ENCODE measurements at places on chromosomes 6 and 20. TPM values are rescaled to one million over a fixed set of nuclear protein-coding genes. Genes with fewer than 3 reads are reported as not detected.

DNA sequence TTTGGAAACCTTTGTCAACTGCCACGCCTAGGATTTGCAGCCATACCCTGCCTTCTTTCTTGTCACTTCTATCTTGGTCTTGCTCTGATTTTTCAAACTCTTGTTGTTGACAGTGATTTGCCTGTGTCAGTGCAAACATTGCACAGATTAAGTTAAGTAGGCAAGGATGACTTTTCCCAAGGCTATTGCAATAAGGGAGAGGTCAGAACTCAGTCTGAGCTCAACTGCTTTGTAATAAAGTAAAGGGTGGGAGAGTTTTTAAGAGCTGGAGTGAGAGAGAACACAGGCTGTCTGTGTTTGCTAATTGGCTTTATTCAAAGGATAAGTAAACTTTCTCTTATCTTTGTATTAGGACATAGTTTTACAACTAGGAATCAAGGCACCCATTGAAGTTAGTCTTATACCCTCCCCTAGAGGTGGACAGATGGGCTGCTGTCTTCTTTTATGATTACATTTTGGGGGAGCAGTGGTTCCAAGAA, 448.6 kb downstream of the PHF3 start:
- no peak overlapping the region for H3K4me3 ChIP-seq
- H3K4me1 ChIP-seq = no peaks in the 10 kb centered on the region
- no peaks in the 10 kb centered on the region for H3K27me3 ChIP-seq

DNA sequence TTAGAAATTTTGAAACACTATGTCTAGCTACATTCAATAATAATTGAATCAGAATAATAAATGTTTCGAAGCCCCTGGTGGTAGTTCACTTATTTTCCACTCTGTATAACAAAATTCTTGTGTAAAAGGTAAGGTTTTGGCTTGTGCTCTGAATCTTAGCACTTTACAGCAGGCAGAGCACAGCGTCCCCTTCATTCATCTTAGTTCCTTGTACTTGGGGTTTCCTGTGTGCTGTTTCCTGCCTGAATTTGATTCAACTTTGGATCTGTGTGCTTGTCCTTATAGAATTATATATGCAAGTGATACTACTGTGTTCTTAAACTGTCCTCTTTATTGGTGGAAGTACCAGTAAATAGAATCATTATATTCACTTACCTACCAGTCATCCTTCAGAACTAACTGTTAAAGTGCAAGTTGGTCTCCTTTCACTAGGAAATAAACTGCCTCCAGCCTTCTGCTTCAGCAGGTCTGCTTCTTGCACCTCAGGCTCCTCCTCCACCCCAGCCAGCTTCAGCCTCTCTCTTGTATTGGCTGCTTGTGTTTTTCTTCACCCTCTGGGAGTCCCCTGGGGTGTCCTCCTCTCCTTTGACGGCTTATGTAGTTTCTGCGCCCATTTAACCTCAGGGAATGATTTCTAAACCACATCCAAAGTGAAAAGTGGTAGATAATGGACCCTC, 28.8 kb upstream of the TULP4 start:
- H3K27ac ChIP-seq = no peak overlapping the region
- no peaks in the 10 kb centered on the region for H3K27me3 ChIP-seq
- no peak overlapping the region for H3K4me3 ChIP-seq
- H3K36me3 ChIP-seq = no peaks in the 10 kb centered on the region
- DNase-seq = no peak
- H3K4me1 ChIP-seq = no peaks in the 10 kb centered on the region

DNA sequence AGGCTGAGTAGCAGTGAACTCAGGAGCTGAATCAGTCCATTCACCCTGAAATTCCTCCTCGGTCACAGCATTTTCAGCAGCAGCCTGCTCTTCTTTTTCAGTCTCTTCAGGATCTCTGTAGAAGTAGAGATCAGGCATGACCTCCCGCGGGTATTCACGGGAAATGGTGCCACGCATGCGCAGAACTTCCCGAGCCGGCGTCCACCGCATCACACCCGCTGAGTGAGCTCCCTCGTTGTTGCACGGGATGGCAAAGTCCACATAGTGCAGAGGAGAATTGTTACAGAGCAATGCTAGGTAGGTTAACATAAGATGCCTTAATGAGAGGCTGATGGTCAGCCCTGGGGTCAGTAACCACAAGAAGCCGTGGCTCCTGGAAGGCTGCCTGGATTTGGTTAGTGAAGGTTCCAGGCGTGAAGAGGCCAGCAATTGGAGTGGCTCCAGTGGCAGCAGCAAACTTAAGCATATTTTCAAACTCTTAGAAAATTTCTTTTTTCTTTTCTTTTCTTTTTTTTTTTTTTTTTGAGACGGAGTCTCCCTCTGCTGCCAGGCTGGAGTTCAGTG, 113.5 kb upstream of the HDAC2 start:
- H3K27ac ChIP-seq = no peak overlapping the region
- no peaks in the 10 kb centered on the region for H3K36me3 ChIP-seq
- no peaks in the 10 kb centered on the region for H3K4me1 ChIP-seq
- no peak for DNase-seq
- no peaks in the 10 kb centered on the region for H3K27me3 ChIP-seq

- no peak overlapping the region for H3K27ac ChIP-seq
- no peaks in the 10 kb centered on the region for H3K27me3 ChIP-seq
- no peak overlapping the region for H3K4me3 ChIP-seq
- H3K4me1 ChIP-seq = no peaks in the 10 kb centered on the region
These were observed 12.9 kb upstream of the RPS6KA2 start for GRCh38 chr6:166639921-166640320.

DNA sequence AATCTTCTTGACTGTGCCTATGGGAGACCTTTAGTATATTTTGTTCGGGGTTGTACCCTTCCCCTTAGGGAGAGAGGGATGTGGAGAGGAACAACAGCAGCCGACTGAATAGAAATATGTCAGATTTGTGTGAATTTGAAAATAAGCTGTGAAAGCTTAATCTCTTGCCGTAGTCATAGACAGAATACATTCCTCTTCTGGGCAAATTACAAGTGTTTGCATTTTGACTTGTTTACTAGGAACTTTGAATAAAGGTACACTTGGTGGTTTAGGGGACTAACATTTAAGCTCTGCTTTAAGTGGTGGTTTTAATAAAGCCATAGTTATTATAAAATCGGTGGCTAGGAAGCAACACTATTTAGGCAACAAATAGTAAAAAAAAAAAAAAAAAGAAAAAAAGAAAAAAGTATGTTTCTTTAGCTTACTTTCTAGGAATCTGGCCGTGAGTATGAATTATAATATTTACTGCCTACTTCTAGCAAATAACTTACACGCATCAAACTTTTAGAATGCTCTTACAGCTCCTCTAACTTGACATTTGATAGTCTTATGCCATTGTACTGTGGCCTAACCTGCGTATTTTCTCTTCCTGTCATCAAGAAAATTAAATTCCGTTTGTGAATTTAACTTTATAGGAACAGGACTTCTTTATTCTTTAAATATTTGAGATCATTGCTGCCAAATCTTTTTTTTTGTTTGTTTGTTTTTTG, 65.1 kb downstream of the ZBTB2 start:
- peak overlapping the region; percentile 52 for H3K4me3 ChIP-seq
- peaks cover 8% of the 10 kb centered on the region for H3K27me3 ChIP-seq
- no peaks in the 10 kb centered on the region for H3K4me1 ChIP-seq
- no peaks in the 10 kb centered on the region for H3K36me3 ChIP-seq
- H3K27ac ChIP-seq = peak overlapping the region; percentile 21

GRCh38 chr20:39880890-39881289, 808.1 kb downstream of the MAFB start:
- peaks cover 20% of the 10 kb centered on the region for H3K4me1 ChIP-seq
- no peaks in the 10 kb centered on the region for H3K36me3 ChIP-seq
- DNase-seq = no peak
- no peak overlapping the region for H3K27ac ChIP-seq
- H3K27me3 ChIP-seq = no peaks in the 10 kb centered on the region

- peak; percentile 25 for DNase-seq
- H3K4me3 ChIP-seq = no peak overlapping the region
- no peaks in the 10 kb centered on the region for H3K36me3 ChIP-seq
These were observed 243.2 kb downstream of the OGFRL1 start for GRCh38 chr6:71531841-71532240.

- DNase-seq = no peak
- H3K4me1 ChIP-seq = no peaks in the 10 kb centered on the region
- H3K27ac ChIP-seq = no peak overlapping the region
- no peaks in the 10 kb centered on the region for H3K27me3 ChIP-seq
- no peaks in the 10 kb centered on the region for H3K36me3 ChIP-seq
These were observed 51.9 kb downstream of the HIVEP2 start for GRCh38 chr6:142893088-142893487.

Gene ATRN
- total RNA-seq = 46.9 TPM

DNA sequence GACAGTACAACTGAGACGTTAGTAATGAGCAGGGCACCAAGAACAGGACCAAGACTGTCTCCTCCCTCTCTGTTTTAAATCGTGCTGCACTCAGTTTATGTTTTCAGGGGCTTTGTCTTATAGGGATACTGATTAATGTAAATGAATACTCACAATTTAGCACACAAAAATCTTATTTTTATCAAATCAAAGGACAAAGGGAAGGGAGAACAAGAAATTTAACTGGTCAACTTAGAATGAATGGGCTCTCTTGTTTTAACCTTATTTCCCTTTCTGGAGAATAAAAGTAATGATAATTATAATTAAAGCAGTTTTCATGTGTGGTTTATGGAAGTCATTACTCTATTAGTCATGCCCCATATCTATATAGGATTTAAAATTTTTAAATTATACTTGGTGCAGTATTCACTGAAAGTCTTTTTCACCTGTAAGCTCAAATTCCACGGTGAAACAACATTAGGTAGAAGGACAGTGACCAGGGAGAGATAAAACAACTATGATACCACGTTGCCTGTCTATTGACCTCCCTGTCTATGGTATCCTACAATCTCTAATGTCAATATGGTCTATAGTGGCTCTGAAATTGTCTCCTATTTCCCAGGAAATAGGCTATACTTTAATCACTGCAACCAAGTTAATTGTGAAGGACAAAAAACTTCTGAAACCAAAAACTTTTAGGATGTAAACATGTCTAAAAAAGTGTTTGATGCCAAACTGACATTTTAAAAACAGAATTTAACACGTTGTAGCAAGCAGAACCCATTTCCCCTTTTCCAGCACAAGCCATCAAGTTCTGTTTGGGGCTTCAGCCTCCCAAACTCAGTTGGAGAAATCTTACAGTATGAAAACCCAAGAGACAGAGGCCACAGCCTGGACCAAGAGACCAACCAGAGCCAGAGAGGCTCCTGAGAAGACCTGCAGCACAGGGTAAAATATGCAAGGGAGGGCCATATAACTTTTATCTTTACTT, 15.0 kb downstream of the ELOVL5 start:
- H3K4me3 ChIP-seq = no peak overlapping the region
- H3K27me3 ChIP-seq = no peaks in the 10 kb centered on the region
- H3K4me1 ChIP-seq = no peaks in the 10 kb centered on the region
- no peaks in the 10 kb centered on the region for H3K36me3 ChIP-seq

DNA sequence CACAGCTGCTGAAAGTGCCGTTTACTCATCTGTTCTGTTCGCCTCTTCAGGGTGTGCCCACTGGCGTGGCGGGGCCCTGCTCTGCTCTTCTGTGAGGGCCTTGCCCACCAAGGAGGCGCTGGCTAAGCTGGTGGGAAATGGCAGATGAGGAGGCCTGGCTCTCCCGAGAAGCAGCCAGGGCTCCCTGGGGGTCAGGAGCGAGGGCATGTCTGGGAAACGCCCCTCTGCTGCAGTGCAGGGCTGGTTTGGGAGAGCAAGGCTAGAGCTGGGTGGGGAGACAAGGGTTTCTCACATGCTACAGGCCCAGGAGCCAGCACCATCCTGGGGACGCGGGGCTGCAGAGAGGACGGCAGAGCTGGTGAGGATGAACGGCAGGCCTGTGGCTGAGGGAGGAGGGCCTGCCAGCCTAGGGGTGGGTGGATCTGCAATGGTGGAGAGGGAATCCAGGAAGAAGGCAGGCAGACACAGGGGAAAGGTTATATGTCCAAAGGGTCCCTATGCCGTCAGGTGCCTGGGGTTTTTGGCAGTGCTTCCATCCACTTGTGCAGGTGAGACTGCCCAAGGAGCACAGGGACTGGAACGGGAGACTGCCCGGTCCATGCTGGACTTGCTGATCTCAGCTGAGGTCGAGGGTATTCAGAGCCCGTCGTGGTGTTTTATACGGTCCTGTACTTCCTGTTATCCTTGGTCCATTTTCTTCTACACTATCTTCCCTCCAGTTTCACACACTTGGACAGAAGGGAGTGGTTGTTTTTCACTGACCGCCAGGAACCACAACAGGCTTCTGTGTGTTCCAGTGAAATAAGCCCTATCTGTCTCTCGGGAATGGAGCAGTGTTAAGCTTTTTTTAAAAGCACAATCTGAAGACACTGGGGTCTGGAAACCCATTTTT, 119.2 kb downstream of the SYCP2 start:
- H3K27ac ChIP-seq = no peak overlapping the region
- no peaks in the 10 kb centered on the region for H3K36me3 ChIP-seq
- H3K27me3 ChIP-seq = no peaks in the 10 kb centered on the region
- H3K4me1 ChIP-seq = no peaks in the 10 kb centered on the region

DNA sequence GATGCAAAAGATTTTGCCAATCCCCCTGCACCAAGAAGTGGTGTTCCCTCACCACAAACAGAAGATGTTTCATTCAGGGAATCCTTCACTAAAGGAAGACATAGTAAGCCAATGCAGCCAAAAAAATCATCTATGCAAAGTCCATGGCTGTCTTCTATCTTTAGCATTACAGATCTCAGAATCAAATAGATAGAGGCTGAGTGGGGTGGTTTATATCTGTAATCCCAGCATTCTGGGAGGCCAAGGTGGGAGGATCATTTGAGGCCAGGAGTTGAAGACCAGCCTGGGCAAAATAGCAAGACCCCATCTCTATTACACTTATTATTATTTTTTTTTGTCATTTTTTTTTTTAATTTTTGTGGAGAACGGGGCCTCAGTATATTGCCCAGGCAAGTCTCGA, 32.9 kb upstream of the ZNF217 start:
- no peak overlapping the region for H3K4me3 ChIP-seq
- peaks cover 26% of the 10 kb centered on the region for H3K4me1 ChIP-seq
- H3K27me3 ChIP-seq = no peaks in the 10 kb centered on the region
- no peak for DNase-seq
- H3K27ac ChIP-seq = no peak overlapping the region

GRCh38 chr6:170553534-170554012, 466 bp upstream of the PSMB1 start:
- DNase-seq = no peak
- H3K36me3 ChIP-seq = peaks cover 1% of the 10 kb centered on the region
- H3K4me3 ChIP-seq = peak overlapping the region; percentile 95
- H3K4me1 ChIP-seq = peaks cover 22% of the 10 kb centered on the region

DNA sequence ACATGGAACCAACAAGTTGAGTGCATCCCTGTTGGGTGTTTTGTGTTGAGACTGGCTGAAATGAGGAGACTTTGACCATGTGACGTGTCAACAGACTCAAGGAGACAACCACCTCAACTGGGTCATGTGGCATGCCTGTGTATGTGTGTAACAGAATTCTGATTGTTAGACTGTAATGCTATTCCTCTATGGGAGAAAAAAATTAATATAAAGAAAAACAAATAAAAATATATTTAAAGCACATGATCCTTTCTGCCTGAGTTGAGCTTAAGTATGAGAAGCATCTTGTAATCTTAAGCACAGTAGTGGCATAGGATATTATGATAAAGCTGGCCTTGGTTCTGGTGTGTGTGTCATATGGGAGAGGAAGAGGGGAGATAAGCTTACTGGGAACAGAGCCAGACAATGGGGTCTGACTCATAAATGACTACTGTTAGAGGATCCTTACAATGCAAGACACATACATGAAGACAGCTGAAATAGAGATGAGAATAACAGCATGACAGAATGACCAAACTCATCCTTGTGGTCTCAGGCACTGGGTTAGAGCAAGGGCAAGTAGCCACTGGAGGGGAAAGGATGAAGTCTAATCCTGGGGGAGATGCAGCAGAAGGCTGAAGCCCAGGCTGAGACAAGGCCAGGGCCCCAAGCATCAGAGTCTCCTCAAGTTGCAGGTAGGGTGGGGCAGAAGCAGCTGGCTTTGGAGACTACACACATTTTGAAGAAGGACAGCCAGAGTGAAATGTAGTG, 9.2 kb downstream of the TP53INP2 start:
- H3K4me1 ChIP-seq = no peaks in the 10 kb centered on the region
- no peaks in the 10 kb centered on the region for H3K27me3 ChIP-seq
- no peak for DNase-seq
- H3K4me3 ChIP-seq = no peak overlapping the region
- H3K36me3 ChIP-seq = no peaks in the 10 kb centered on the region

Measured in right lobe of liver (tissue), 6 donors.